ENCODE measurements at places on chromosomes 2 and 18.
A peak's percentile ranks its signal among the peaks of the same experiment; 100 is the strongest.

GRCh38 chr2:203820969-203821368, 46.6 kb upstream of the CTLA4 start:
- DNase-seq, result no peak

DNA sequence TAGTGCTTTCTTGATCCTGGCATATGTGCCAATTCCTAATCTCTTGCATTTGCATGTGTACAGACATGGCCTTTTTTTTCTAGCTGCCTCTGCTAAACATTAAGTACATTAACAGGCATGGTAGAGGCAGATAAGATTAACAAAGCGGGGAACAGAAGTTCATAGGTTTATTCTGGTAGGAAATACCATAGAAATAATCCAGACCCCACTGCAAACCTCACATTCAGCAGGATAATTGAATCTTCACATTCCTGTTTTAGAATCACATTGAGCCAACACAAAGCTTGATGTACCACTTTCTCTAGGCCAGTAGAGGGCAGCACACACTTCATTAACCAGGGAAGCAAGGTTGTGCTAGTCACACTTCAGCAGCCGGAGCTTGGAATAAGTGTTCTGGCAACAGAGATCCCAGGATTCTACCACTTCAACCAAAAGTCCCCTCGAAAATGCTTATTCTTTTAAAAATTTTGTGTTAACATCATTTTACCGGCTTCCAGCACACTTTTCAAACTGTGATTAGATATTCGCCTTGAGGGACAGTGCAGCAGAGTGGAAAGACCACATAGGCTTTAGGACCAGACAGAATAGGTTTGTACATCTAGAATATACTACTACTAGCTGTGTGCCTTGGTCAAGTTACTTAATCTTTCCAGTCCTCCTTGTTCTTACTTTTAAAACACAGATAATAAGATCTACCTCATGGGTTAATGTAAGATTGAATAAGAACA, 420.2 kb upstream of the CHST9 start:
- peak; percentile 64 for DNase-seq

- no peak for DNase-seq
Observed at GRCh38 chr2:86825693-86826381, 35.1 kb upstream of the CD8A start.

- no peak for DNase-seq
Observed at GRCh38 chr2:47218066-47218581, 63.0 kb upstream of the STPG4 start.

- no peak for DNase-seq
Observed at GRCh38 chr2:95351598-95351915, 51.0 kb upstream of the FAHD2A start.

DNA sequence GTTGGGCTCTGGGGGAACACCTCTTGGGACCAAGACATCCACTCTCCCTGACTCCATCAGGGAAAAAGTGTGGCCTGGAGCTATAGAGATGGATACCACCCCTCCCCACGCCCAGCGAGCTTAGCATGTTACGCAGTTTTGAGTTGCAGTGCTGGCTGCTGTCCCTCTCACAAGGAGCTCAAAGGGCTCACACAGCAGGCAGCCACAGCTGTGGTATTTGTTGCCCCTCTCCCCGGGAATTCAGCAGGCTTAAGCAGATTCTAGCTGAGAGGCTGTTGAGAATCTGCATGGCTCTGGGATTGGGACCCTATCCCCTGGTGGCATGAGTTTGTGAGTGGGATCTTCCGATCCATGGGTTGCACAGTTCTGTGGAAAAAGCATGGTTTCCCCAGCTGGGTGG, 673.1 kb upstream of the FSHR start:
- no peak for DNase-seq

DNA sequence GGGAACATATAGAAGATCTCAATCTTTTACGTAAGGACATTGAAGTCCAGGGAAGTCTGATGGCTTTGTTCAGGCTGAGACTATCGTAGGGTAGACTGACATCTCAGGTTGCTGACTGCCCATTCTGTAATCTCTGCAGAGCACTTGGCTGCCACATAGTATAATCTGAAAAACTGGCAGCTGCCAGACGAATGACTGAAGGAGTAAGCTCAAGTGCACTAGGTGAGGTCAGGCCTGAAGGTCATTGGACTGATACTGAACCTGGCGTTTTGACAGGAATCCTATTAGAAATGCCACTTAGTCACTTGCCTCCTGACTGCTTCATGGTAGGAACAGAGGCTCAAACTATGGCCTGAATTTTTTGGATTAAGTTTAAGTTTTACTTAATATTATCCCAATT, 23.5 kb downstream of the GPD2 start:
- no peak for DNase-seq

- no peak for DNase-seq
Observed at GRCh38 chr2:21567395-21567794, 443.6 kb downstream of the TDRD15 start.

DNA sequence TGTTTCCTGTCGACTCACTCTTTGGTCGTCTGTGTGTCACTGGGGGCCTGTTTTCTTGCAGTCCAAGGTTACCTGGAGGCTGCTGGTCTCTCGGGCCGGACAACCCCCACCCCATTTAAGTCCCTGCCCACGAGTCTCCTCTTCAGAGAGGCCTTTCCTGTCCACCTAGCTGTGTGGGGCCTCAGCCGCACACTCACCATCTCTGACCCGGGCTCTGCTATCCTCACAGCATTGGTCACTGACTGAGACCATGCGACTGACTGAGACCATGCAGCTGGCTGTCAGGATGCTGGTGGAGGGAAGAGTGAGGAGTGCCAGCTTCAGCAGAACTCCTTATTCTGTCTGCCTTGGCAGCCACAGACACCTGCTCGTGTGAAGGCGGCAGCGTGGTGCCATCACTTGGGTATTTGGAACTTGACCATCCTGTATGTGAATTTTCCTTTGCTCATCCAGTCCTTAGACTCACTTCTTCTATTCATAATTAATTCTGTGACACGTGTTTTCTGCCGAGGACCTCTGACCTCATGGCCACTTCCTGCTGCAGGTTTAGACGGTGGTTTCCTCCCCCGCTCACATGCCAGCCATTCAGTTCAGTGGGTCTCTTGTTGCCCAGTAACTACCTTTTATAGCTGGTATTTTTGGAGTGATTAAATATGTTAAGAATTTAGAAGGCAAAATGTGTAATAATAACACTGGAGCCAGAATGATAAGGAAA, 47.5 kb upstream of the ASB1 start:
- no peak for DNase-seq

GRCh38 chr2:219724628-219725027, 97.2 kb downstream of the SLC4A3 start:
- no peak for DNase-seq

GRCh38 chr2:214989187-214989586, 149.2 kb downstream of the ABCA12 start:
- no peak for DNase-seq

DNA sequence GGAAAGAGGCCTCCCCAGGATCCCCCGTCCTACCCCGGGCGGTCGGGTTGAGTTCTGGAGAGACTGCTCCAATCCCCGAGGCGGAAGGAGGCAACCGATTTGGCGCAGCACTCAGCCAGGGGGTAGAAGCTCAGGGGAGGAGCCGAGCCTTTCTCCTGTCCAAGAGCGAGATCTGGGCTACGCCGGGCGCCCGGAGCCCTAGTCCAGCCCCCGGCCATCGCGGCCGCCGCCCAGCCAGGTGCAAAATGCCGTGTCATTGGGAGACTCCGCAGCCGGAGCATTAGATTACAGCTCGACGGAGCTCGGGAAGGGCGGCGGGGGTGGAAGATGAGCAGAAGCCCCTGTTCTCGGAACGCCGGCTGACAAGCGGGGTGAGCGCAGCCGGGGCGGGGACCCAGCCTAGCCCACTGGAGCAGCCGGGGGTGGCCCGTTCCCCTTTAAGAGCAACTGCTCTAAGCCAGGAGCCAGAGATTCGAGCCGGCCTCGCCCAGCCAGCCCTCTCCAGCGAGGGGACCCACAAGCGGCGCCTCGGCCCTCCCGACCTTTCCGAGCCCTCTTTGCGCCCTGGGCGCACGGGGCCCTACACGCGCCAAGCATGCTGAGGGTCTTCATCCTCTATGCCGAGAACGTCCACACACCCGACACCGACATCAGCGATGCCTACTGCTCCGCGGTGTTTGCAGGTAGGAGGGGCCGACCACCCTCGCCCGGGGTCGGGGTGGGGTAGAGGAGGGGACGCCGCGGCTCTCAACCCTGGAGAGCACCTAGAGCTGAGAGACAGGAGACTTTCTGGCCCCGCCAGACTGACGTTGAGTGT, at the start of gene DYSF:
DYSF (plus strand) TSS at position 158 of the 817 bp plus-strand sequence.
- DNase-seq, result no peak

- DNase-seq, result peak; percentile 42
Observed at GRCh38 chr2:70767079-70767698, 811 bp downstream of the ADD2 start.

- no peak for DNase-seq
Observed at GRCh38 chr18:3690764-3691066, 240.7 kb downstream of the TGIF1 start.

DNA sequence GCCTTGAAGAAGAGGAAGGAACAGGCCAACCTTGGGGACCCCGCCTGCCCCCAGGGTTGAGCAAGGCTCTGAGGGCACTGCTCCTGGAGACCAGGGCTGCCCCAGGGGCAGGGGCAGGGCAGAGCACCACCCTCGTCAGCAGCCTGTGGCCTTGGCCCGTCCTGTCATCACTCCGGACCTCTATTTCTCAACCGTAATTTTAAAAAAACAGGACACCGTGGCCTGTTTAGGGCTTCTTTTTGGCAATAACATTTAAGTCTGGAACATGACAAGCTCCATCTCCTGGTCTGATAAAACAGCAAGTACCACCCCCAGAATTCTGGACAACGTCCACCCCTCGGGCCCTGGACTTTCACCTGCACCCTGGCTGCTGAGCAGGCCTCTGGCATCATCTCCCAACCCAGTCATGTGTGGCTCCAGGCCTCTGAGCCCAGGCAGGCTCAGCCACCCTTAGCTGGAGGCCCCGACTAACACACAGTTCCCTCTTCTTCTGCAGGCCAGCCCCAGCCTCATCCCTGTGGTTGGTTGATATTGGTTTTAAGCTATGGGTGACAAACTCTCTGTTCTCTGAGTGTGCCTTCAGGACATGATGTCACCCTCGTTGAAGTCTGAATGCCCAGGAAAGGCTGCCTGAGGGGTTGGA, 22.6 kb upstream of the ID2 start:
- DNase-seq, result no peak

GRCh38 chr18:25826823-25827222, 263.6 kb downstream of the SS18 start:
- no peak for DNase-seq

GRCh38 chr2:188256420-188256819, 35.3 kb upstream of the GULP1 start:
- DNase-seq, result no peak

GRCh38 chr18:54801374-54801773, 26.9 kb upstream of the RAB27B start:
- DNase-seq, result no peak

- no peak for DNase-seq
Observed at GRCh38 chr2:45232818-45233217, 223.6 kb upstream of the SIX2 start.

DNA sequence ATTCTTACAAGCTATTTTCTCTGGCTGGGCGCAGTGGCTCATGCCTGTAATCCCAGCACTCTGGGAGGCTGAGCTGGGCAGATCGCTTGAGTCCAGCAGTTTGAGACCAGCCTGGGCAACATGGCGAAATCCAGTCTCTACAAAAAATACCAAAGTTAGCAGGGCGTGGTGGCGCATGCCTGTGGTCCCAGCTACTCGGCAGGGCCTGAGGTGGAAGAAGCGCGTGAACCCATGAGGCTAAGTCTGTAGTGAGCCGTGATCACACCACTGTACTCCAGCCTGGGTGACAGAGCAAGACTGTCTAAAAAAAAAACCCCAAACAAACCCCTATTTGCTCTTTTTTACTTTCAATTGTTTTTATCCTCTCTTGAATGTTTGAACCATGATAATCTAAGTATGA, 37.0 kb downstream of the PPP4R1 start:
- DNase-seq, result peak; percentile 9

- DNase-seq, result no peak
Observed at GRCh38 chr18:79361766-79362522, 33.8 kb upstream of the NFATC1 start.

DNA sequence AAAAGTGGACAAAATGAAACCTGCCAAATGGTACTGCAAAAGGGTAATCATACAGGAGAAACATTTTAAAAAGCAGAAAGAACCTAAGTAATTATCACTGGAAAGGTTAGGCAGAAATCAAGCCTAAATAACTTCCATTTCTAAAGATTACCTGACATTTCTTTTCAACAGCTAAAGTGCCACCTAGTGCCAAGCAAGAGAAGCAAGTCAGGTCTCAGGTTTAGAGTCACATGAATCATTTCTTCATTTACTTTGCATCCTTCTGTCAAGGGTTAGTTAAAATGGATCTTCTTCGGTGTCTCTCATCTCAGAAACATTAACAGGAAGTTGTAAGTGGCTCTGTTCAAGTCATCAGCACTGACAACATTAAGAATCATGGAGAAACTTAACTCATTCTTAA, 90.3 kb downstream of the AKAIN1 start:
- peak; percentile 0 for DNase-seq

DNA sequence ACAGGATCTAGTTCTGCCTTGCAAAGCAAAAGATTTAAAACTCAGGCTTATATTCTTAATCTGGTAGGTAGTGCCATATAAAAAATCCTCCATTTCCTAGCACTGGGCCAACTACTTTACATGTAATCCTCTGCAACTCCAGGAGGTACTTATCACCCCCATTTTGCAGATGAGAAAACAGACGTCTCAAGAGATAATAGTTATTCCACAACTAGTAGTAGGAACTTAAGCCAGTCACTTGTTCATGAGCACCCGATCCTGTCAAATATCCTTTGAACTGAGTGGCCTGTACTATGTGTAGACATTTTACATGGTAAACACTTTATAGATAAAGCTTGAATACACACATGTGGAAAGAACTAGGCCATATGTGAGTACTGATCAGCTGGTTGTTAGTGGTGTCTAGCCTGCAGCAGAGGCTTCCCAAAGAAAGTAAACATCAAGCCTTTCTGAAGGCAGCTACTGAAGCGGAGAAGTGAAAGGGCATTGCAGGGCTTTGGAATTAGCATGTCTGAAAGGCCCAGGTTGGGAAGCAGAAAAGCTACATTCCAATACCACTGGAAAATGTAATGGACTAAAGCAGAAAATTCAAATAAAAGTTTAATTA, 48.0 kb downstream of the NAB1 start:
- DNase-seq, result no peak

- no peak for DNase-seq
Observed at GRCh38 chr2:46780411-46780800, 135.2 kb downstream of the MCFD2 start.

DNA sequence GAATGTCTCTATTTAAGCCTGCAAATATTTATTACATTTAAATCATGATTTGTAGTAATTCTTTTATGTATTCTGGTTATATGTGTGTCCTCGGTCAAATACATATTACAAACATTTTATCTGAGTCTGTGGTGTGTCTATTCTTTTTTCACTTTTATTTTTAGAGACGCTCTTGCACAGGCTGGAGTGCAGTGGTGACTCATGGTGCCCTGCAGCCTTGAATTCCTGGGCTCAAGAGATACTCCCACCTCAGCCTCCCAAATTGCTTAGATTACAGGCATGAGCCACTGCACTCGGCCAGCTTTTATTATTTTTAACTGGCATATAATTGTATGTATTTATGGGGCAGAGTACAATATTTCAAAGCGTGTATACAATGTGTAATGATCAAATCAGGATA, 47.5 kb downstream of the ARID5A start:
- DNase-seq, result no peak
